ENCODE measurements at places on chromosomes 12 and 14. TPM values are rescaled to one million over a fixed set of nuclear protein-coding genes. Genes with fewer than 3 reads are reported as not detected.

Gene NTF3
- total RNA-seq = 1.4 TPM

Gene RNASE3
- total RNA-seq = 0.63 TPM

Gene ENDOU
- 0.43 TPM for total RNA-seq

Gene CLEC7A
- 1.9 TPM for total RNA-seq
